ENCODE measurements at places on chromosomes 13 and 19. TPM values are rescaled to one million over a fixed set of nuclear protein-coding genes. Genes with fewer than 3 reads are reported as not detected.

Gene ISYNA1
- total RNA-seq, result 49.4 TPM

Gene COX7A1
- 347 TPM for total RNA-seq

DNA sequence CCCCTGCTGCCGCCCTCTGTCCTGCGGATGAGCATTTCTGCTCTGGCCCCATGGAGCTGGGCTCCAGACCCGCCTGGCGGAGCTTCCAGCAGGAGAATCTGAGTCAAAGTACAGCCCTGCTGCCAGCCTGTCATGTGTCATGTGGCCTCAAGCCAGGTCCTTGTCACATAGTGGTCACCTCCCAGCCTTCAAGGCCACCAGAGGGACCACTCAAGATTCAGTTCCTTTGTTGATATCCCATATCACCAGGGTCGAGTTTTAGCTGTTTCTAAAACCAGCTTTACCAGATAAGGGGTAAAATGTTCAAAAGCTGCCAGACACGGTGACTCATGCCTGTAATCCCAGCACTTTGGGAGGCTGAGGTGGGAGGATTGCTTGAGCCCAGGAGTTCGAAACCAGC is 13.4 kb downstream of the THOP1 start:
- H3K27me3 ChIP-seq, result no peaks in the 10 kb centered on the region
- DNase-seq, result peak; percentile 72
- no peak overlapping the region for H3K4me3 ChIP-seq
- H3K4me1 ChIP-seq, result peaks cover 19% of the 10 kb centered on the region

GRCh38 chr19:37329686-37330085 is 41.2 kb upstream of the ZNF527 start:
- H3K27me3 ChIP-seq, result no peaks in the 10 kb centered on the region
- peaks cover 33% of the 10 kb centered on the region for H3K36me3 ChIP-seq
- H3K27ac ChIP-seq, result no peak overlapping the region
- no peak overlapping the region for H3K4me3 ChIP-seq

DNA sequence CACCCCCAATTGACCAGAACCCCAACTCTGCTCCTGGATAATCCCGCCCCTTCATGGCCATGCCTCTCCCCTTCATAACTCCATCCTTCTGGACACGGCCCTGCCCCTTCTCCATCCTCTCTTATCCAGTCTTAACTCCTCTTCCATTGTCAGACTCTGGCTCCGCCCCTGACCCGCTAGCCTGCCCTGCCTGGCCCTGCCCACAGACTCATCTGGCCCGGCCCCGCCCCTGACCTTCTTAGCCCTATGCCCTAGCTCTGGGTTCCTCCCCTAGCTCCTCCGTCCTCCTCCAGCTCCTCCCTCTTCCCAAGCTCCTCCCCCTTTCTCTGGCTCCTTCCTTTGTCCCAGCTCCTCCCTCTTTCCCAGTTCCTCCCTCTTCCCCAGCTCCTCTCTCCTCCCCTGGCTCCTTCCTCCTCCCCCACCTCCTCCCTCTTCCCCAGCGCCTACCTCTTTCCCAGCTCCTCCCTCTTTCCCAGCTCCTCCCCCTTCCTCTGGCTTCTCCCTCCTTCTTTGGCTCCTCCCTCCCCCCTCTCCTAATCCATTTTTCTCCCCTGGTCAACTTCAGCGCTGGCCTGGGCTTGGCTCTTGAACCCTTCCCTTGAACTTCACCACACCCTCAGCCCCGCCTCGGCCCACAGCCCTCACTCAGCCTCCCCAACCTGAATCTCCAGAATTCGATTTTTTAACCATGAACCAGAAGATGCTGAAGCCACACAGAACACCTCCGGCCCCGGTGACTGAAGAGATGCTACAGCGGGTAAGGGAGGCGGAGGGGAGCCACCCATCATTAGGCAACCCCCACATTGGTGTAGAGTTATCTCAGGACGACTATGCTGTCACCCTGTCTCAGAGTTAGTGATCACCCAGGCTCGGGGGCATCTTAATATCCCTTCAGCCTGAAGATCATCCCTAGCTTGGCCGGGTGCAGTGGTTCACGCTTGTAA is 9.2 kb upstream of the ZNF358 start:
- no peak overlapping the region for H3K27ac ChIP-seq
- no peaks in the 10 kb centered on the region for H3K36me3 ChIP-seq
- H3K4me3 ChIP-seq, result peak overlapping the region; percentile 24

Gene PCDH17
- total RNA-seq, result 3.6 TPM

- H3K4me1 ChIP-seq, result peaks cover 5% of the 10 kb centered on the region
- no peaks in the 10 kb centered on the region for H3K27me3 ChIP-seq
- no peak for DNase-seq
- no peaks in the 10 kb centered on the region for H3K36me3 ChIP-seq
- no peak overlapping the region for H3K27ac ChIP-seq
Observed at GRCh38 chr13:36051082-36051481, 80.1 kb downstream of the DCLK1 start.

DNA sequence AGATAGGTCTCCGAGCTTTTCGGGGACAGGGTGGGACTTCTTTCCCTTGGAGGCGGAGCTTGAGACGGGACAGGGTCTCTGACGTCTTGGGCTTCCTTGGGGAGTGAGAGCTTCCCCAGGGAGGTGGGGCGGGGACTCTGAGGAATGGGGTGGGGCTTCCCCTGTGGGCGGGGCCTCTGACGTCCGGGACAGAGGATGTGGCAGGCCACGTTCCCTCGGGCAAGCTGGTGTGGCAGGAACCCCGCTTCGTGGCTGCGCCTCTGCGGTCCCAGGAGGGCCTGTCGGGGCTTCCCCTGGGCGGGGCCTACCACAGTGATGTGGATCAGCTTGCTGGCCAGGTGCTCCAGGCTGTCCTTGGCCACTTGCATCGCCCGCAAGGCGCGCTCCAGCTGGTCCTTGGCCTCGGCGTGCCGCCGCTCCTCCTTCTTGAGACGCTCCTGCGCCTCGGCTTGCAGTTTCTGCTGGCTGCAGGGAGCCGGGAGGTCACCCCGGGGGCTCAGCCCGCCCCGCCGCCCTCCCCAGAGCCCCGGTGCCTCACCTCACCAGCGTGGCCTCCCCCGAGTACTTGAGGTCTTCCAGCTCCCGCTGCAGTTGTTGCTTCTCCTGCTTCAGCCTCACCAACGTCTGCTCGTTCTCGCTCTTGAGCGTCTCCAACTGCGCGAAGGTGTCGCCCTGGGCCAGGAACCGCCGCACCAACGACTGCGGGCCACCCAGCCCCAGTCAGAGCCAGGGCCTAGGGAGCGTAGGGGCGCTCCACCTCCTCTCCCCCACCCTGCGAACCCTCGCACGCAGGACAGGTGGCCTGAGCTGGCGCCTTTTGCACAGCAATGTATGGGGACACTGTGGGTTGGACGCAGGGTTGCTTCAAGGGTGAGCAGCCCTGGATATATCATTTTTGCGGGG is 3.3 kb upstream of the RGL3 start:
- H3K27me3 ChIP-seq, result peaks cover 7% of the 10 kb centered on the region
- H3K27ac ChIP-seq, result peak overlapping the region; percentile 76
- H3K4me3 ChIP-seq, result peak overlapping the region; percentile 49

GRCh38 chr13:32917504-32917903 is 98.7 kb upstream of the KL start:
- no peak overlapping the region for H3K27ac ChIP-seq
- H3K4me1 ChIP-seq, result no peaks in the 10 kb centered on the region
- H3K36me3 ChIP-seq, result no peaks in the 10 kb centered on the region
- no peak overlapping the region for H3K4me3 ChIP-seq

Gene PGLYRP1
- not detected for total RNA-seq

- DNase-seq, result no peak
- H3K4me1 ChIP-seq, result no peaks in the 10 kb centered on the region
- no peaks in the 10 kb centered on the region for H3K36me3 ChIP-seq
- peaks cover 5% of the 10 kb centered on the region for H3K27me3 ChIP-seq
Observed at GRCh38 chr13:99896369-99897075, 75.0 kb downstream of the ZIC5 start.

GRCh38 chr13:43515531-43515930 is 271.2 kb downstream of the ENOX1 start:
- H3K36me3 ChIP-seq, result no peaks in the 10 kb centered on the region
- no peaks in the 10 kb centered on the region for H3K4me1 ChIP-seq
- DNase-seq, result no peak
- H3K4me3 ChIP-seq, result no peak overlapping the region
- H3K27ac ChIP-seq, result no peak overlapping the region
- no peaks in the 10 kb centered on the region for H3K27me3 ChIP-seq

Gene CACNA1A
- total RNA-seq, result 0.28 TPM

GRCh38 chr19:7535047-7535997 is at the start of gene PNPLA6:
PNPLA6 (plus strand) TSS chr19:7535717; CDS start chr19:7535789, 72 bp downstream.
- DNase-seq, result peak; percentile 94
- H3K4me1 ChIP-seq, result peaks cover 20% of the 10 kb centered on the region
- H3K27ac ChIP-seq, result peak within 1 kb of the TSS; percentile 94
- H3K36me3 ChIP-seq, result peaks cover 30% of the 10 kb centered on the region

Gene ERCC5
- total RNA-seq, result 38.2 TPM

Gene BRSK1
- 15.6 TPM for total RNA-seq

DNA sequence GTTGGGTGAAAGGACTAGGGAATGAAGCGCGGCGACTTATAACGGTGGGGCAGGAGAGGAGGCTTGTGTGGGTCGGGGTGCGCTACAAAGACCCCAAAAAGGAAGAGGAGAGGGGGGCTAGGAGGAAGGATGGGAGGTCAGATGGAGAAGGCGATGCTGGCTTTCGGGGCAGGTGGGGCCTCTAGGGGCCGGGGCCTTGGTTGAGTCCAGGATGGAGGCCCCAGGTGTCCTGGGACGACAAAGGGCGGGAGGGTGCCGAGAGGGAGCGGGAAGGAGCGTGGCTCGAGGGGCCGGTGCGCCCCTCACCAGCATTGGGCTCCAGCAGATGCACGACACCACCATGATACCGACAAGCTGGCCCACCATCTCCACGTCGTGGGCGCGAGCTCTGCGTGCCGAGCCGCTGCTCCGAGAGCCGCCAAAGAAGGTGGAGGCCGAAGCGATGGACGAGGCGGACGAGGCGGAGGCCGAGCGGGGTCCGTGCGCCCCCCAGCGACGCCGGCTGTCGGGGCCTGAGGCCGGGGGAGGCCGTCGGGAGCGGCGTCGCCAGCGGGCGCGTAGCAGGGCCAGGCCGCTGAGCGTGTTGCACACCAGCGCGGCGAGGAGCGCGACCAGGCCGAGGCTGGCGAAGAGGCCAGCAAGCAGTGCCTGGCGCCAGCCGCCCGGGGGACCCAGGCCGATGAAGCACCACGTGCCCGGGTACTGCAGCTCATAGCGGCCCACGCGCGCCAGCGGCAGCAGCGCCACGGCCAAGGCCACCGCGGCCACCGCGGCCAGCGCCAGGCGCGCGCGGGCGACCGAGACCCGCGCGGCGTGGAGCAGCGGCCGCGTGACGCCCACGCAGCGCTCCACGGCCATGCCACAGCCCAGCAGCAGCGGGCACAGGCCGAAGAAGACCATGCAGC is 1.8 kb downstream of the PTGER1 start:
- DNase-seq, result no peak
- H3K4me1 ChIP-seq, result peaks cover 61% of the 10 kb centered on the region
- no peak overlapping the region for H3K27ac ChIP-seq
- peaks cover 42% of the 10 kb centered on the region for H3K36me3 ChIP-seq

All from right atrium auricular region (tissue), 2 donors.